ENCODE measurements at places on chromosomes 16 and 17.
A peak's percentile ranks its signal among the peaks of the same experiment; 100 is the strongest.

DNA sequence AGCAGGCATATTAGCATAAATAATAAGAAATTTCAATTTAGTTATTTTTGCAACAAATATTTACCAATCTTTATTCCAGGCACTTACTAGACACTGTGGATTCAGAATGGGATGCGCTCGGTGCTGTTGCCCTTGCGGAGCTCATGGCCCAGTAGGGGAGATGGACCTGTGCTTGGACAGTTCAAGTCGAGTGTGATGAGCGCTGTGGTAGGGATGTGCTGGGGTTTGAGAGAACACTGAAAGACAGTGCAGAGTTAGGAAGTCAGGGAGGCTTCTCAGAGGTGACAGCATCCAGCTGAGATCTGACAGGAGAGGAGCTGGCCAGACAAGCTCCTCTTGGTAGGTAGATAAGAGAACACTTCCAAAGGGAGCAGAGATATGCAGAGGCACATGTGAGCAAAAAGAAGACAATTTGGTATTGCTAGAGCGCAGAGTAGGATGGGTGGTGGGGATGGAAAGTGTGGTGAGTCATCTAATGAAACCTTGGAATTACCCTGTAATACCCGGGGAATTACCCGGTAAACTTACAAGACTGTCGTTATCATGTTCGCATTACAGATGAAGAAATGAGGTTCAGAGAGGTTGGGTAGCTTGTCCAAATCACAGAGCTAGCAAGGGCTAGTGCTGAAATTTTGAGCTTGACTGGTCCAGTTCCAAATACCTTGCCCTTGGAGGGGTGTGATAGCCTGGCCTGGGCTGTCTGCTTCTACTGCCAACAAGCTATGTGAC is 298.1 kb upstream of the N4BP1 start:
- no peak for DNase-seq

GRCh38 chr17:80499961-80500665 is 23.7 kb upstream of the NPTX1 start:
- no peak for DNase-seq

- no peak for DNase-seq
These were observed 108.2 kb downstream of the CPPED1 start for GRCh38 chr16:12695454-12695853.

GRCh38 chr16:26442321-26442720 is 624.4 kb upstream of the C16orf82 start:
- DNase-seq, result no peak

- no peak for DNase-seq
These were observed 295.3 kb downstream of the SEC14L1 start for GRCh38 chr17:77436058-77436442.

DNA sequence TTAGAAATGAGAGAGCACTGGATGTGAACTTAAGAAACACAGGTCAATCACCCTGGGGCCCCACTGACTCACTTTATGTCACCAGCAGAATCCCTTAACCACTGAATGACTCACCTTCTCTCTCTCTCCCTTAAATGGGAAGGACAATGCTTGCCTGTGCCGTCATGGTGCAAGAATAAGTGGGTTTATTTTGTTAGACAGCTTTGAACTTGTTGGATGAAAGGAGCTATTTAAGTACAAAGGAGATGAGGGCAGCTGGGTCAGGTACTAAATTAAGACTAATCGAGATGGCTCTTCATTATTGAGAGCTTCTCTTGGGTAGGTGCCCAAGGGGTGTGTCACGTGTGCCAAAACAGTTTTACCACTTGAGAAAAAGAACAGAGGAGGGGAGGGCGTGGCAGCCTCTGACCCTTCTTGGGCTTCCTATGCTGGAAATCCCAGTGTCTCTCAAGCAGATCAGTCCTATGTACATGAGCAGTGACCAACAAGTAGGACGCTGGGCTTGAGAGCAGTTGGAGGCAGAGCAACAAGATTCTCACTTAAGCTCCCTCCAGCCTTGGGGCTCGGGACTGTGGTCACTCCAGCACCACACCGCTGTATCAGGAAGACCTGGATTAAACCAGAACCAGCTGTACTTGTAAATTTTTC is 6.7 kb upstream of the KRT31 start:
- DNase-seq, result no peak

GRCh38 chr17:48440669-48441068 is 10.7 kb upstream of the SKAP1 start:
- peak; percentile 89 for DNase-seq

GRCh38 chr17:36498560-36499300 is 12.2 kb downstream of the ZNHIT3 start:
- no peak for DNase-seq

DNA sequence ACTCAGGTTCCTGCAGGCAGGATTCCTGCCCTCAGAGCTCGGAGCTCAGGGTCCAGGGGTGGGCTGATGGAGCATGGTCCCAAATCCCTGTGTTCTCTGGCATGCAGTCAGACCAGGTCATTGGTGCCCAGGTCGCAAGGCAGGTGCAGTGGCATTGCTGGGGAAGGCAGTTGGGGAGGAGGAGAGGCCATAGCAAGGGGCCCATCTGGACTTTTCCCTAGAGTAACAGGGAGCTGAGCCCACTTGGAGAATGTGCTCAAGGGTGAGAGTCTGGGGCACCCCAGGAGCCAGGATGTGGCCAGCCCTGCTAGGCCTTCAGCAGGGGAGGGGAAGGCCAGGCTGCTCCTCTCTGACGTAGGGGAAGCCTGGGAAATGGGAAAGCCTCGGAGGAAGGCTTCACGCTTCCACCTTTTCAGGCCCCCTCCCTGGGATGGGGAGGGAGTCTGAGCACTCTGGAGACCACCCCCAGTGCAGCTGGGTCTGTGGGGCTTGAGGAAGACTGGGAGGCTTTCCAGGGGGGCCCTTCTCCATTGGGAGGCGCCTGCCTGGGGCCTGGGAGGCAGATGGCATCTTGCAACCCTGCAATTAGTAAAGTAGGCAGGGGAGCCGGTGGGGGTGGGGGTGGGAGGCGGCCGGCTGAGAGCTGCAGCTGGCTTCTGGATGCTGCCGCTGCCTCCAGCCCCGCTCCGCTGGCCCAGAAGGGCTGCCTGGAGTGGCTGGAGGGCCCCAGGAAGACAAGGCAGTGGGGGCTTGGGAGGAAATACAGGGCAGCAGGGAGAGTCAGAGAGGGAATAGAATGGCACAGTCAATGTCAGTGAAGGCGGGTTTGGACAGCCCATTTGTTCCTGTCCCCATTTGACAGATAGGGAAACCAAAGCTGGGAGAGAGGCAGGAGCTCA is 21.1 kb upstream of the DOK4 start:
- DNase-seq, result no peak

DNA sequence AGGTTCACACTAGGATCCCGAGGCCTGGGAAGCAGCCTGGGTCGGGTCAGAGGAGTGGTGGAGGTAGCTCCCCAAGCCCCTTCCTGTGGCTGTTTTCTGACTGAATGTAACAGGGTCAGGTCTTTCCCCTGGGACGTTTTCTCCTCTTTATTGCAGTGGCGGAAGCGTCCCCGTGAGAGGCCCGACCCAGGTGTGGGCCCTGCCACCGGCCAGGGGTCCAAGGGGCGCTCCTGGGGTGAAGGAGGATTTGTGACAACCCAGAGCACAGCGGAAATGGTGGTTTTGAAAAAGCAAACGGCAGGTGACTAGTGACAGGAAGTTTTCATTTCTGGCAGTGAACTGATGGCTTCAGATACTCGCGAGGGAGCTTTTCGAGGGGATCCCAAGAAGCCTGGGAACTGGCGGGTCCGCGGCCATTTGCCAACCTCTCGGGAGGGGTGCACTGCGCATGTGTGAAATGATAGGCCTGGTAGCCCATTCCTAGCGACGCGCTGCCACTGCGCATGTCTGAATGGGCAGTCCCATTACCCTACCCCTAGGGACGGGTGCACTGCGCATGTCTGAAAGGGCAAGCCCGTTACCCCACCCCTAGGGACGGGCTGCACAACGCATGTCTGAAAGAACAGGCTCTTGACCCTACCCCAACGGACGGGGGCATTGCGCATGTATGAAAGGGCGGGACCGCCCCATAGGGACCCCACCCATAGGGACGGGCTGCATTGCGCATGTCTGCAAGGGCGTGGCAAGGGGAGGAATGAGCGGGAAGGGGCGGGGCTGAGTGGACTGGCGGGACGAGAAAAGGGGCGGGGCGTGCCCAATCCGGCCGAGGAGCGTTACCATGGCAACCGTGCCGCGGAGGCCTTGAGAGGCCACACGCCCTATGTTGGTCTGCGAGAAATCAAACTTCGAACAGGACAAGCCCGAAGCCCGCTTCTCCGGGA is 1747.9 kb downstream of the TP53TG3F start:
- no peak for DNase-seq

- DNase-seq, result no peak
These were observed 32.3 kb upstream of the ANKRD40CL start for GRCh38 chr17:50799582-50799981.

DNA sequence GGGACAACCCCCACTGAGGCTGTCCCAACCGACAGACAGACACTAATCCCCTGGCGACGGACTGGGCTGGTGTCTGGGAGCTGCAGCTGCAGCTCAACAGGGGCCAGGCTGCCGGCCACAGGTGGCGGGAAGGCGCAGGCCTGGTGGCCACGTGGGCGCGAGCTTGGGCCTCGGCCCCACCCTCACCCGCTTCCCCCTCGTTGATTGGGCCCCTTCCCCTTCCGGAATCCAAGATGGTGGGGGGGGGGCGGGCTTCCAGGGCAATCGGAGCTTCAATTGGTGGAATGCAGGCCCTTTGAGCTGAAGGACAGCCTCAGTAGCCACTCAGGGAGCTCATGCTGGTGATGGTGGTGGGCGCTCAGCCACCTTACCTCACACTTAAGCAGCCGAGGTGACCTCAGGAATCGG is 8.7 kb upstream of the TBX4 start:
- no peak for DNase-seq

DNA sequence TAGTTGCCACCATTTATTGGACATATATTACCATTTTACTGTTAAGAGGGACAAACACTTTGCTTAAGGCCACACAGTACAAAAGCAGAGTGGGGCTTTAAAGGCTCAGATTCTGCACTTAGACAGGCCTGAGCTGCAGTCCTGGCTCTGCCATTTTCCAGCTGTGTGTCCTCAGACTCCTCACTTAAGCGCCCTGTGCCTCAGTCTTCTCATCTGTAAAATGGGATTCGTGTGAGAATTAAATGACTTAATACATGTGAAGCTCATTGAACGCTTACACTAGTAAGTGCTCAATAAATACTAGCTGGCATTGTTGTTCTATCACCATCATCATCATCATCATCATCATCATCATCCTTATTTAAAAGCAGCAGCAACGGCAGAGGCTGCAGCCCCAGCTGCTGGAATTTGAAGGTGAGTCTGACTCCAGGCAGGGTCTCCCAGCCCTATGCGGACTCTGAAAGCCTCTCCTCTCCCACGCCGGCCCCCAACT is 445 bp upstream of the CACNG5 start:
- no peak for DNase-seq

GRCh38 chr16:50267151-50267631 is 840 bp downstream of the ADCY7 start:
- no peak for DNase-seq

DNA sequence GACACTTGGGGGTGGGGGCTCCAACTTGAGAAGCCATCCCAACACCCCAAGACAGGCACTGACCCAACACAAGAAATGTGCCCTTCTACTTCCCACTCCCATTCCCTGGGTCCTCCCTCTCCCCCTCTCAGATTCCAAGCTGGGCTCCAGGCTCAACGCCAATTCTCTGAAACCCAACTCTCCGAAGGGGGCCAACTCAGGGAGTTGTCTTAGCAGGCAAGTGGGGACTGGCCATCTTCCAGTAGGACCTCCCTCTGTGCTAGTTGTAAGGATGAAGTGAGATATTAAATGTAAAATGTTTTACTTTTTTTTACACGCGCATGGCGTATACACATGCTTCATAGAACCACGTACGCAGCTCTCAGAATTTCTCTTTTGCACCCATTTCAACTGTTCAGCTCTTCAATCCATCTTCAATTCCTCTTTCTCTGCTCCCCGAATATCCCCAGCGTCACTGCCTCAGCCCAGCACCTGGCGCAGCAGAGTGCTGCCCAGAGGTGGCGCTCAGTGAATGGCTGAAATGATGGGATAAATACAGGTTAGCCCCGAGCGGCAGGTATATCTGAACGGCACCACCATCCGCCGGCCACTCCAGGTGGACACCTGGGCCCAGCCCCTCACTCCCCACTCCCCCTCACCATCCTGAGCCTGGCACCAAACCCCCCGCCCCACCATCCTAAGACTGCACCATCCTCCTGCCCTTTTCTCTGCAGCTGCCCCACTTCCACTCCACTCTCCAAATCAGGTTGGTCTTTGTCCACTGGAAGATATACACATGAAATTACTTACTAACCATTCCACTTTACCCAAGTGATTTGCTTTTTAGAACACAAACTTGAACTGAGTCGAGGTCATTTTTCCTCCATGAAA is 43.9 kb upstream of the TNRC6C start:
- DNase-seq, result no peak

GRCh38 chr16:30715750-30716445 is 16.9 kb downstream of the SRCAP start:
- peak; percentile 73 for DNase-seq

DNA sequence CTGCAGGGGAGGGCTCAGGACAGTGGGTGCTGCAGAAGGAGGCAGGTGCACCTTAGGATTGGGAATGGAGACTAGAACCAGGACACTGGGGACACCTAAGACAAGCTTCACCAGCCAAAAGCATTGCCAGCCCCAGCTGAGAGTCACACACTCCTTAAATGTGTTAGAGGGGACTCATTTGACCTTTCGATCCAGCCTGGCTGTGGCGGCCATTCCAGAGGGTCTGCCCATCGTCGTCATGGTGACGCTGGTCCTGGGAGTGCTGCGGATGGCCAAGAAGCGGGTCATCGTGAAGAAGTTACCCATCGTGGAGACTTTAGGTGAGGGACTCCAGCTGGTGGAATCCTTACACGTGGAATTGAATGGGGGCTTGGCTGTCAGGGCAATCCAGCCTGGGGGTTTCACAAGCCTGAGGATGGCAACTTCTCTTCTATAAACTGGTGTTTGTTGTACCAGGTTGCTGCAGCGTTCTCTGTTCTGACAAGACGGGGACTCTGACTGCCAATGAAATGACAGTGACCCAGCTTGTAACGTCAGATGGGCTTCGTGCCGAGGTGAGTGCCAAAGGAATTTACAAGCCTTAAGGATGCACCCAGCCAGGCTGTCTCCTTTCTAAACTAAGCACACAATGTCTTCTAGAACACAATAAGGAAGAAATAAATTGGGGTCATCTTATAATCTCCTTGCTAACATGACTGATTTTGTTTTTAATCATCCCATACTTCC is 65.3 kb downstream of the MEAK7 start:
- no peak for DNase-seq
